ENCODE measurements at places on chromosomes 11 and 22. TPM values are rescaled to one million over a fixed set of nuclear protein-coding genes. Genes with fewer than 3 reads are reported as not detected.

Gene FGF3
- not detected for total RNA-seq

Gene C11orf86
- not detected for total RNA-seq

Gene TRIM48
- total RNA-seq = not detected

Gene MMP7
- 0.44 TPM for total RNA-seq

Gene MCHR1
- 0.13 TPM for total RNA-seq

Gene C11orf16
- not detected for total RNA-seq

Gene GGT1
- total RNA-seq = 1.7 TPM

Gene SLC25A18
- not detected for total RNA-seq

Gene NPAS4
- not detected for total RNA-seq

Gene RAB36
- total RNA-seq = 0.88 TPM

Gene APOL3
- total RNA-seq = 194 TPM

Gene RASD2
- total RNA-seq = not detected

Gene CARNS1
- 0.19 TPM for total RNA-seq
